ENCODE measurements at places on chromosomes 16 and 17.

DNA sequence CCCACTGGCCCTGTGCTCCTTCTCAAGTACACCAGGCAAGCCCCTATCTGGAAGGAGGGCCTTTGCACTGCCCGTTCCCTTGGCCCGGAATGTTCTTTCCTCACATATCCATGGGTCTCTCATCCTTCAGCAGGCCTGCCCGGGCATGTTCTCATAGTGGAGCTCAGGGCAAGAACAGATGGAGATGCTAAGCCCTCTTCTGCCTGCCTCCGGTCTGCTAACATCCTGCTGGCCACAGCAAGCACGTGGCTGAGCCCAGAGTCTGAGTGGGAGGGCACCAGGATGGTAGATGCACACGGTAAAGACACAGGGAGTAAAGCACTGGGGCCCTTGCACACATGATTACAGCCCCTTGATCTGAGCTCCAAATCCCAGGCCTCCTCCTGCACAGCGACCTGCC, 19.8 kb upstream of the ANKRD40CL start:
- no peak for DNase-seq

DNA sequence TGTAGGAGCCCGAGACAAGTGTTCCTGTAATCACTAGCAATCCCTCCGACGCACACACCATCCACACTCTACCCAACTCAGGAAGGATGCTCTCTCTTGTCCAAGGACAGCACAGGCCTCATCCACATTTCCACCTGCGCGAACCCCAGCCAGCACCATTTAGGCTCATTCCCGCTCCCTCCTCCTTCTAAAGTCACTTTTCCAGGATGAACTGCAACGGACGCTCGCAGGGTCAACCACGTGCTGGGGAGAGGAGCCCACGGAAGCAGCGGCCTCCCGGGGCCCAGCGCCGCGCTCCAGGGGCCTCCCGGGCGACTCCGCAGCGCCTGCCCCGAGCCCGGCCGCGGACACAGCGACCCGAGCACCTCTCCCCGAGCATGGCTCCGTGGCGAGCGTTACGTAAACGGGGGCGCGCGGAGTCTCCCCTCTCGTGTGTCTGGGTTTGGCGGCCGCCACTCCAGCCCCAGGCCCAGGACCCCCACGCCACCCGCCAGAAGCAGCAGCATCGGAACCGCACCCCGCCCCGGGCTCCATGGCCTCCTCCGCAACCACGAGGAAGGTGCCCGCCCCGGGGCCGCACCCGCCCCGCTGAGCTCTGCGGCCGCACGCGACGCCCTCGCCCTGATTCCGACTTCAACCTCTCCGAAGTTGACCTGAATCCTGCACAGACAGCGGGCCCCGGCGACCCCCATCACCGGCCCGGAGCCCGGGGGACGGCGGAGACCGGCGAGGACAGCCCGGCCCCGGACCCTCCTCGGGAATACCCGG, 668 bp downstream of the USP36 start:
- DNase-seq, result peak; percentile 51

- no peak for DNase-seq
Observed at GRCh38 chr16:12173121-12173520, 196.6 kb downstream of the SNX29 start.

- DNase-seq, result no peak
Observed at GRCh38 chr17:49573510-49574322, 2.0 kb upstream of the NXPH3 start.

DNA sequence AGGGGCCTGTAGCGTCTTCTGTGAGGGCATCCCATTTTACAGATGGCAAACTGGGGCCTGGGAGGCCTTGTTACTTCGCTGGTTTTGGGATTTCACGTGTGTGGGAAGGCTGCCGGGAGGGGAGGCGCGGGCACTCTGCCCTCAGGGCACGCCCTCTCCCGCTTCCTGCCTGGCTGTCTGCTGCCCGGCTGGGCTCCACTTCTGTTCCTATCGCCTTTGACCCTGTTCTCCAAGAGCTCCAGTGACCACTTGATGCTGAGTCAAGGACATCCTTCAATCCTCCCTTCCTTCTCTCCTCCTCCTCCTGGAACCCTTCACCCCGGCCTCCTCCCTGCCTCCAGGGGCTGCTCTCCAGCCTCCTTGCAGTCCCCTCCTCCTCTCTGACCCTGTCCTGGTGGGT, 16.0 kb downstream of the SPNS3 start:
- DNase-seq, result peak; percentile 16

- DNase-seq, result no peak
Observed at GRCh38 chr16:81848306-81848853, 69.3 kb downstream of the PLCG2 start.

- no peak for DNase-seq
Observed at GRCh38 chr16:68770671-68771070, 33.6 kb downstream of the CDH1 start.

DNA sequence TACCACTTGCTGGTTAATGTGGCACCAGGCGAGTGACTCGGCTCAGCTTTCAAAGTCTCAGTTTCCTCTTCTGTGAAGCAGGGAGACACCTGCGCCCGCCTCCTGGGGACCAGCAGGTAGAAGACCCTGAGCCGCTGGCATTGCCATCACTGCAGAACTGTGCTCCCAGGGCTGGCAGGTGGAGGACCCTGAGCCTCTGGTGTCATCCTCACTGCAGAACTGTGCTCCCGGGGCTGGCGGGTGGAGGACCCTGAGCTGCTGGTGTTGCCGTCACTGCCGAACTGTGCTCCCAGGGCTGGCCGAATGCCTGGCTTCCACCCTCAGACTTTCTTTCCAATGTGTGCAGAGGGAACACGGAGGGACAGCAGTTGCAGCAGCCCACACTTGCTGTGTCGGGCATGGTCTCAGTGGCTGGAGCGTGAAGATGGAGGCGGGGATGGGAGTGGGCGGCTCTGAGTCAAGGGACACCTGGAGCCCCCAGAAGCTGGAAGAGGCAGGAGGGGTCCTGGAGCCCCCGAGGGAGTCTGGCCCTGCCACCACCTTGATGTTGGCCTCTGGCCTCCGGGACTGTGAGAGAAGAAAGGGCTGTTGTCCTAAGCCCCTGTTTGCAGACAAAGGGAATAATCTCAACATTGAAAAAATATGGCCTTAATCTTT, 75.8 kb upstream of the METTL9 start:
- DNase-seq, result peak; percentile 10

DNA sequence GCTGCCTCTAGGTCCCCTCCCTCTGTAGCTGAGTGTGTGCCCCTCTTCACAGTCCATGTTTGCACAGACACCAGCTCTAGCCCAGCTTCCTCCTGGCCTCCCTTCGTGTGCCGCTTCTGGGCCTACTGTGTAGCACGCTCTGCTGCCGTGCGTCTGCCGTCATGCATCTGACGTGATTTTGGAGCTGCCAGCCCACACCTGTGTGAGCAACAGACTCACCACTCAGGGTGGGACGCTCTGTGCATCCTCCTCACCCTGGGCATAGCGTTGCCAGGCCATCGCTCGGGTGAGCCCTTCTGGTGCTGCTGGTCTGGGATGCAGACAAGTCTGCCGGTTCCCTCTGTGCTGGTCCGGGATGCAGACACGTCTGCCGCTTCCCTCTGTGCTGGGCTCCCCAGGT, 39.4 kb upstream of the ZNF750 start:
- DNase-seq, result no peak

- peak; percentile 54 for DNase-seq
Observed at GRCh38 chr17:10631048-10631700, 25.9 kb downstream of the MYH3 start.

GRCh38 chr16:89906140-89907025, 12.3 kb upstream of the MC1R start:
- DNase-seq, result no peak

DNA sequence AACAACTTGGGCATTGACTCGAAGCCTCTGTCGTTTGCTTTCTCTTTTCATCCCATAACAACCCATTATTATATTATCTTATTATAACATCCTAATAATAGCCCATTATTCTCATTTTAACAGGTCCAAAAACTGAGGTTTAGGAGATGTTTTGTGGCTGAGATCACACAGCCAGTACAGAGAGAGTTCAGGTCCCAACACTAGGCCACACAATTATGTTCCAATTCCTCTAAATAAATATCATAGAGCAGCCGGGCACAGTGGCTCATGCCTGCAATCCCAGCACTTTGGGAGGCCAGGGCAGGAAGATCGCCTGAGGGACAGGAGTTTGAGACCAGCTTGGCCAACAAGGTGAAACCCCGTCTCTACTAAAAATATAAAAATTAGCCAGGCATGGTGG, 40.3 kb upstream of the KIFC3 start:
- no peak for DNase-seq

DNA sequence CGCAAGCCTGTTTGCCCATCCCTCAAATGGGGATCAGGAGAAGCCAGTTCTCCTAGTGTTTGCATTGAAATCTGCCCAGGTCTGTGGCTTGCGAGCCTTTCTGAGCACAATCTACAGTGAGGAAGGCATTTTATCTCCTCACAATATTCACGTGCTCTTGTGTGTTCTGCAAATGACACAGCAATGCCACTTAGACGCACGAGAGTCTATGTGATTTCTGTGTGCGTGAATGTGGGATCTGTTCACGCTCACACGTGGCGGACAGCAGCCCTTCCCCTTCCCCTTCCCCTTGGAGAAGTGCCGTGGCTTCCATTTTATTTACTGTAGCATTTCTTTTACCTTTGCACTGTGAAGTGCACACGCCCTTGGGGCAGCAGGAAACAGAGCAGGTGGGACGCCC, 17.7 kb upstream of the CBFA2T3 start:
- no peak for DNase-seq

All from stomach (tissue), 19 donors.